ENCODE measurements at places on chromosomes 2 and 18.

DNA sequence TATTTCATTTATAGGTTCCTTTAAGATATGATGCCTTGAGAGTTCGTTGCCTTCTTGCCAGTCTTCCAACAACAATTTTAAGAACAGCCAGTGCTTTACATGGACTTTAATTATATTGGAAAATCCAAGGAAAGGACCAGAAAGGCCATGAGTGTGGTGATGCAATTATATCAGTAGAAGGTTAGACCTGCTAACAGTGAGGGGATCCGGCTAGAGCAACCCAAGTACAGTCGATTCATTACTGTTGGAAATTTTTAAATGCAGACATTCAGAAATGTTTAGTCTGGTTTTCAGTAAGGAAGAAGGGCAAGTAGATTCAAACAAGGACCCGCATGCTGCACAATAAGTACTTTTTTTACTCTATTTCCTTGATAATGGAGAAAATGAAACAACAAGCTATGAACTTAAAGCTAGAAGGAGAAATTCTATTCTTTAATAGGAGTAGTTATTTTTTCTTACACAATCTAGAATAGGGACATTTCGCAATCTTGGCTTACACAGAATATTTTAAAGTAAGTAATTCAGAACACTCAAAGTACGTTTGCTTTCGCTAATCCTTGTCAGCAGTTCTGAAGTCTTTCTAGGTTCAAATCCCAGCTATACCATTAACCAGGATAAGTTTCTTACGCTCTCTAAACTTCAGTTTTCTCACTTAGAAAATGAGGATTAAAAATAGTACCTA lies 405.5 kb downstream of the MEIS1 start:
- peak; percentile 36 for DNase-seq

DNA sequence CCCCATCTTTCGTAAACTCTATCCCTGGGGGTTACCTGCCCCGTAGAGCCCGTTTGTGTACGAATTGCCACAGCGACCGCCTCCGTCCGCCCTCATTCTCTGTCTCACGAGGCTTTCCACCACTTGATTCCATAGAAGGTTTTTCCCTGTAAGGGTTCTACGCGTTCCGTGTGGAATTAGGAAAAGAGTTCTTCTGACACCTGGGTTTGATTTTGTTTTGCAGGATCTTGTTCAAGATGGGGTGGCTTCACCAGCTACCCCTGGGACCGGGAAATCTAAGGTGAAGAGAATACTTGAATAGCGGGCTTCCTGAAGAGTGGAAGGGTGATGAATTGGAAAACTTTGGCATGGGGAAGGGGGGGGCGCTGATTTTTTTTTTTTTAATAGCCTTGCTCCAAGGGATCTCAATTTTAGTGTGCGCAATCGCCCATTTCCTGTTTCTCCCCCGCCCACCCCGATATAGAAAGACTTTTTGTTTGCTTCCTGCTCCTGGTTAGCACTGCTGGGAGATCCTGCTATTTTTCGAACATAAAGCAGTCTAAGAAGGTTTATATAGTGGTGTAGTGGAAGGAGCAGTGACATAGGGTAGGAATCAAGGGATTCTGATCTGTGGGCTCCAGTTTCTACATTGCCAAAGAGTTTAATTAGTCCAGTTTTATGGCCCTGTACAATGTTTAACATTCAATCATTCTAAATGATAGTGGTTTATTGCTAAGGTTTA lies 564 bp downstream of the GCC2 start:
- no peak for DNase-seq

- peak; percentile 90 for DNase-seq
These were observed 46.5 kb downstream of the MBP start for GRCh38 chr18:77086034-77086433.

DNA sequence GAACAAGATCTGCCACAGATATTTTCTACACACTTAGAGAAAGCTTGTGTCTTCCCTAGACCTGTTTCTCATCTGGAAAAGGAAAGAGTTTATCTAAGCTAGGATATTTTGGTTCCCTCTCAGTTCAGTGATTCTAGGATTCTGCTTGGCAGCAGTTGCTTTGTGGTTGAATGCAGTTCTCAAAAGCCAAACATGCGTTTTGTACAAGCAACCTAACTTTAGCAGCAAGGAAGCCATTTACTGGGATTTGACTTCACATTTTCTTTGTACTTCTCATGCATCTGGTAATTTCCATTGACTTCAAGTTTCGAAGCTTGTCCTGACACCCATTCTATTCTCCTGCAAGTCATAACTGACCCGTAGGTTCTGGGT lies 33.3 kb downstream of the VSNL1 start:
- DNase-seq = no peak

Data from AG09319 (cell line).